ENCODE measurements at places on chromosomes 16 and 17.

GRCh38 chr17:45363498-45363897, 46.7 kb upstream of the MAP3K14 start:
- DNase-seq = no peak

GRCh38 chr16:22161999-22162655, at the start of gene SDR42E2:
Gene SDR42E2, plus strand, starts transcription at chr16:22162506. Its CDS starts 3,077 bp downstream, at chr16:22165583.
- no peak for DNase-seq

- peak; percentile 46 for DNase-seq
These were observed 2.5 kb downstream of the ALOX15B start for GRCh38 chr17:8041249-8041928.

GRCh38 chr17:76091526-76092286, 11.9 kb downstream of the EXOC7 start:
- no peak for DNase-seq

GRCh38 chr17:78925234-78925633, at the start of gene TIMP2:
Gene TIMP2, minus strand, starts transcription at chr17:78925387. Its CDS starts 299 bp downstream, at chr17:78925088.
- peak; percentile 90 for DNase-seq

DNA sequence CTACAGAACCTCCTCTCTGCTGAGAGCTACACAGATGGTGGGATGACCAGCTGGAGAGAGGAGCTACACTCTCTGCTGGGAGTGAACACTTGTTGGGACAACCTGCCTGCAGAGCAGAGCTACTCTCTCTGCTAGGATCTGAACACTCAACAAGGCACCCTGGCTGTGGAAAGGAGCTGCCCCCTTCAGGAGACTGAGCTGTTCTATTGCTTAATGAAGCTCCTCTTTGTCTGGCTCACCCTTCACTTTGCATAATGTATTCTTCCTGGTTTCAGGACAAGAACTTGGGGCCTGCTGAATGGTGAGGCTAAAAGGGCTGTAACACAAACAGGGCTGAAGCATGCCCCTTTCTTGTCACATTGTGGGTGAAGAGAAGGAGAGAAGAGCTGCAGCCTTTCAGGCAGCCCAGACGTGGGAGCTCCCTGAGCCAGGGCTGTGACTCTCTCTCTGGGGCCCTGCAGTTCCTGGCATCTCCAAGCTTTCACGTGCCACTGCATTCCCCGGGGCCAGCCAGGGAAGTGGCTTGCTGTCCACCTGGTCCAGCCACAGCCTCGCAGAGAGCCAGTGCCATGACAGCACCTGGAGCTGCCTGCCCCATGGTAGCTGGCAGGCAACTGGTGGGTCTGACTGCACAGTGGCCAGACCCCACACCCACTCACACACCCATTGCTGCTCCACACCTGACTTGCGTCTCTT, 272.8 kb upstream of the KCNJ16 start:
- no peak for DNase-seq

GRCh38 chr16:88651276-88651988, 579 bp upstream of the CYBA start:
- no peak for DNase-seq

DNA sequence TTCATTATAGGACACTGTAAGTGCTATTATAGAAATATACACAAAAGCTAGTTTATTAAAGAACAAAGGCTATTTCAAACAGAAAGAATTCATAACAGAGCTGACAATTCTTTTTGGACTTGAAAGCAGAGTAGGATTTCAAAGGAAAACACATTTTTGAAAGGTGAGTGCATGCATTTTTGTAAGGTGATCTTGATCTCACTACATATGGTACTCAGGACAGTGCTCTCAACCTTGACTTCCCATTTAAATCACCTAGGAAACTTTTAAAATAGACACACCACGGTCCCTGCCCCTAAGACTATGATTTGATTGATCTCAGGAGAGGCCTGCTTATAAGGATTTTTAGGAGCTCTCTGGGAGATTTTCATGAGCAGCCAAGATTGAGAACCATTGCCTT, 1362.0 kb downstream of the CDH8 start:
- no peak for DNase-seq

- no peak for DNase-seq
These were observed 180.0 kb downstream of the BCAS3 start for GRCh38 chr17:60857556-60858080.

GRCh38 chr16:71436473-71436872, 5.4 kb downstream of the TLE7 start:
- no peak for DNase-seq

GRCh38 chr16:65662256-65662655, 540.4 kb upstream of the CDH11 start:
- no peak for DNase-seq

DNA sequence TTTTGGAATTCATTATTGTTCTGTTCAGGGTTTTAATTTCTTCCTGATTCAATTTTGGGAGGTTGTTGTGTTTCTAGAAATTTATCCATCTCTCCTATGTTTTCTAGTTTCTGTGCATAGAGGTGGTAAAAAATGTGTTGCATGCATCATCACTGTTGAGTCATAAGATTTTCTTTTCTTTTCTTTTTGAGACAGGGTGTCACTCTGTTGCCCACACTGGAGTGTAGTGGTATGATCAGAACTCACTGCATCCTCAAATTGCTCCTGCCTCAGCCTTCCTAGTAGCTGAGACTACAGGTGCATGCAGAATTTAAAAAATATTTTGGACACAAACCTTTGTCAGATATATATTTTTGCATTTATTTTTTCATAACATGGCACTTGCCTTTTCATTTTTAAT, 184.8 kb downstream of the BCAS3 start:
- no peak for DNase-seq

GRCh38 chr17:1323336-1323735, 43.9 kb downstream of the TRARG1 start:
- DNase-seq = no peak

DNA sequence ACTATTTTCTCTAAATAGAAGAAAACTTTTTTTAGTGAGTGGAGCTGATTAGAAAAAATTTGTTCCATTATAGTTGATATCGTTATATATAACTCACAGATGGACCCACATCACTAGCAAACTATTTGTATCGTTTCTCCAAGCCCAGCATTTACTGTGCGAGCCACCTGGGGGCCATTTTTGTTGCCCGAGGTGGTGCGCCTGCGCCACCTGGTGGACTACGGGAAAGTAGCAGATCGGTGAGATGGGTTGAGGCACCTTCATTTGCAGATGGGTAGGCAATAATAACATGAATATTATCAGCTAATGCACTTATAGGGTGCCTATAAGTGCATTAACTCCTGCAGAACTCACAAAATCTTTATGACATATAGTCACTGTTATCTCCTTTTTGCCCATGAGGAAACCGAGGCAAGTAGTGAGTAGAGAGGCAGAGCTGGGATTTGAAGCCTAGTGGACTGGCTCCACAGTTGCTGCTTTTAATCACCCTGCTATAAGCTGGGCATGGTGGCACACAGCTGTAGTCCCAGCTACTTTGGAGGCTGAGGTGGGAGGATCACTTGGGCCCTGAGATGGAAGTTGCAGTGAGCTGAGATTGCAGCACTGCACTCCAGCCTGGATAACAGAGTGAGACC, 23.2 kb upstream of the NTN1 start:
- DNase-seq = peak; percentile 56

- no peak for DNase-seq
These were observed 1.0 kb downstream of the TOP2A start for GRCh38 chr17:40416671-40417070.

- peak; percentile 20 for DNase-seq
These were observed 88.2 kb downstream of the WDR59 start for GRCh38 chr16:74896389-74897370.

DNA sequence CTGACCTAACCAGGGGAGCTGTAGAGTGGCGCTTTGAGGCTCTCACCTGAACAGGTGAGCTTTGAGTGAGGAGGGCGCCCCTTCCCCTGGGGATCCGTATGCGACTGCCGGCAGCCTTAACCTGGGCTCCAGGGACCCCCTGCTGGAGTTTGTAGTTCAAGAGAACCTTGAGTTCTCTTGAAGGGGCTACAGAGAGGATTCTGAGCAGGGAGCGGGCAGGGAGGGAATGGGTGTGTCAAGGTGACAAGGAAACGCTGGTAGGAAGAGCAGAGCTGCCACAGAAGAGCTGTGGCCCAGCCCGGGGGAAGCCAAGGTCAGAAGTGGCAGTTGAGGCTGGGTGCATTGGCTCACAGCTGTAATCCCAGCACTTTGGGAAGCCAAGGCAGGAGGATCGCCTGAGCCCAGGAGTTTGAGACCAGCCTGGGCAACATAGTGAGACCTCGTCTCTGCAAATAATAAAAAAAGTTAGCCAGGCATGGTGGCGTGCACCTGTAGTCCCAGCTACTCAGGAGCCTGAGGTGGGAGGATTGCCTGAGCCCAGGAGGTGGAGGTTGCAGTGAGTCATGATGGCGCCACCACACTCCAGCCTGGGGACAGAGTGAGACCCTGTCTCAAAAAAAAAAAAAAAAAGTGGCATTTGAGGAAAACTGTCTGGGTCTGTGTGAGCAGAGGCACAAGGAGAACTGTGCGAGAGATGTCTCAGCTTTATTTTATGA, 1.2 kb downstream of the LLGL2 start:
- no peak for DNase-seq

- DNase-seq = no peak
These were observed 70.5 kb downstream of the TIMM22 start for GRCh38 chr17:1067282-1067956.

DNA sequence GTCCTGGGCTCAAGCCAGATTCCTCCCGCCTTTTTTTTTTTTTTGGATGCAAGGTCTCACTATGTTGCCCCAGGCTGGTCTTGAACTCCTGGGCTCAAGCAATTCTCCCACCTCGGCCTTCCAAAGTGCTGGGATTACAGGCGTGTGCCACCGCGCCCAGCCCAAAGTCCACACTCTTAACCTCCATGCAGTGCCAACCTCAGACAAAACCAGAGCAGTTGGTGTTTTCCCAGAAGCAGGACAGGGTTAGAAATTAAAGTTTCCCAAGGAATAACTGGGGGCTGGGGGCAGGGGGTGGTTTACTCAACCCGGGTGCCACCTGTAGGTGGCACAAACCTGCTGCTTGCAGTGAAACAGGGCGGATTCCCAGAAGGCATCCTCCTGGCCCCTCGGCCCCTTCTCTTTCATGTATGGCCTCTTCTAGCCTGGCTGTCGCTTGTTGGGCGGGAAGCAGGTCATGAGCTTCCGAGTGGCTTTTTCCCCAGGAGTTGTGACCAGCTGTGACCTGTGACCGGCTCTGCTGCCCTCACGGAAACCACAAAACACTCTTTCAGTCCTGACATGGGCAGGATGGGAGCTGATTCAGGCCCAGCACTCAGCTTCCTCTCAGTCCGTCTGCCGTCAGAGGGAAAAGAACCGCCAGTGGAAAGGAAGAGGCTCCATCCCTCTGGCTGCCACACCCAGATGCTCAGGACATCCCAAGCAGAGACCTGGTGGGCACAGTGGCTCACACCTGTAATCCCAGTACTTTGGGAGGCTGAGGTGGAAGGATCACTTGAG, 25.6 kb upstream of the USP7 start:
- DNase-seq = no peak

DNA sequence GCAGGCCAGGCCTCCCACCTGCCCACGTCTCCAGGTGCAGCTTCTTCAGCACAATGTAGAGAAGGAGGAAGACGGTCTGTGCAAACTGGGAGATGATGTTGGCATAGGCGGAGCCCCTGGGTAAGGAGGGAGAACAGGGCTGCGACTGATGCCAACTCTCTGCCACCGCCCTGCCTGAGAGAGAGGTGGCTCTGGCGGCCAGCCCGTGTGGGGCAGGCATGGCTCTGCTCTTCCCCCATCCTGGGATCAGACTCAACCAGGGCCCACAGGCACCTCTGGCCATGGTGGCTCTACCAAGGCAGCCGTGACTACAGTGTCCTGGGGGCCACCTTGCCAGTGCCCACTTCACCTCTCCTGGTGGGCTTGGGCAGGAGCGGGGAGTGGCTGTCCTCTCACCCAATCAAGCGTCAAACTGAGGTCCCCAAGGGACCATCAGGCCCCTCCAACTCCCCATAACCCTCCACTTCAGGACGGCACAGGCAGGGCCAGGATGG, 8.6 kb downstream of the SLC47A2 start:
- DNase-seq = no peak

GRCh38 chr16:31136287-31136662, 748 bp upstream of the PRSS8 start:
- no peak for DNase-seq

- DNase-seq = no peak
These were observed 329.7 kb downstream of the HS3ST3B1 start for GRCh38 chr17:14630621-14631020.

- DNase-seq = peak; percentile 66
These were observed at the start of gene PIEZO1 for GRCh38 chr16:88785106-88785924. Gene PIEZO1, minus strand, starts transcription at chr16:88785220. Its CDS starts 256 bp downstream, at chr16:88784964.

GRCh38 chr16:4426021-4426684, 485 bp downstream of the DNAJA3 start:
- DNase-seq = no peak

DNA sequence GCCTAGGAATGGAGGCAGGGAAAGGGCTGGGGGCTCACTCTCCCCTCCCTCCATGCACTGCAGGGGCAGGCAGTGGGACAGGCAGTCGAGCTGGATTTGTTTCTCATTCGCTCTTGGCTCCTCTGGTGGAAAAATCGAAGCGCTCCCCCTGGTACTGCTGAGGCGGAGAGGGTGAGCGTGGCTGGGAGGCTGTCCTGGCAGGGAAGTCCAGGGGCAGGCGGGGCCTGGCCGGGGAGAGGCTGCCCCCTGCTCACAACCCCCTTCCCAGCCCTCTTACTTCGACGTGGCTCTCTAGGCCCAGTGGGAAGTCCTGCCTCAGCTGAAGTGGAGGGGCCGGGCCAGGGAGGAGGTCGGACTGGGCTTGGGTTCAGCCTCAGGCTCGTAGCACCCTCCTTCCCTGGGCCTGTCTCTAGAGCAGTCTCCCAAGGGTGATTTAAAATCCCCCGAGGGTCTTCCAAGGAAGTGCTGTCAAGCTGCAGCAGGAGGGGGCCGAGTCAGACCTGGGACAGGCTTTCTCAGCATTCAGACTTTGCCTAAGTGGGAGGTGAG, 16.5 kb upstream of the TMEM92 start:
- DNase-seq = no peak

- peak; percentile 78 for DNase-seq
These were observed 18.3 kb upstream of the TNFRSF13B start for GRCh38 chr17:16989953-16990860.

DNA sequence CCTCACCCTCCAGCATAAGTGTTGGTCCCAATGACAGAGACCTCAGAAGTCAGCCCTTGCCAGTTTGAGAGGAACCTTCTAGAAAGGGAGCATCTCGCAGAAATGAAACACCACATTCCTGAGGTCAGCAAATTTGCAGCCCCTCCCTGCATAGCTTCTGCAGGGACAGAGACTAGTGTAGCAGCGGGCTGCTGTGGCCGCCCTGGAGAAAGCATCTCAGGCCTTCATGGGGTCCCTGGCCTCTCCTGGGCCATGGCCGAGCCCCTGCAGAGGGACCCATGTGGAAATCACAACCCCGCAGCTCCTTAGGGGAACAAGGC, 11.4 kb downstream of the HS3ST6 start:
- DNase-seq = no peak
